ENCODE measurements at places on chromosomes 1 and 21.

DNA sequence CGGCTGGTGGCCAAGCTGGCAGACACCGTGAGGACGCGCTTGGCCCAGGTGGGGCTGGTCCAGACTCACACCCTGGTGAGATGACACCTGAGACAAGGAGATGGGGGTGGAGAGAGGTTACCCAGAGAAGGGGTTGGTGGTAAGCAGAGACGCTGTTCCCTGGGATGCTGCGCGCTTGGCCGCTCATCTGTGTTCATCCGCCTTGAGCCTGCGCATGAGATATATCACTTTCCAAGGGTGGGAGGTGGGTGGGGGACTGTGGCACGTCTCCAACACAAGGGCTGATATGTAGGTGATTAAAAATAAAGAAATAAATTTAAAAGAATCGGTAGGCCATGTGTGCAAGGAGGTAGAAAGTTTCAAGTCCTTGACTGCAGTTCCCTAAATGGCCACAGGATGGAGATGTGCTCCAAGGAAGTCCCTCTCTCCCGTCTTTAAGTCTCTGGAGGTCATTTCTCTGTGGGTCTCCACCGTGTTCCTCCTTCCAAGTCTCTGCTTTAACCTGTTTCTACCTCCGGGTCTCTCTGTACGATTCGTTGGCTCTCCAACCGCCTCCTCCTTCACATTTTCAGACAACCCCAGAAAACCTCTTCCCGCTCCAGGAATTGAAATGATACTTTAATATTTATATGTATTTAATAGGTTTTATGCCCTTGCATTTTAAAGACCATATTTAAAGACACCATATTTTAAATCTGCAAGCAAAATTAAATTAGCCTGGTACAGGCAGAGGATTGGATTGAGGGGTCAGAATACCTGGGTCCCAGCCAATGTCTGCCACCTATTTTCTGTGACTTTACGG, 4.5 kb downstream of the TTC24 start:
- DNase-seq = peak; percentile 60

GRCh38 chr1:147738739-147739476, 21.5 kb downstream of the GJA5 start:
- DNase-seq = no peak

DNA sequence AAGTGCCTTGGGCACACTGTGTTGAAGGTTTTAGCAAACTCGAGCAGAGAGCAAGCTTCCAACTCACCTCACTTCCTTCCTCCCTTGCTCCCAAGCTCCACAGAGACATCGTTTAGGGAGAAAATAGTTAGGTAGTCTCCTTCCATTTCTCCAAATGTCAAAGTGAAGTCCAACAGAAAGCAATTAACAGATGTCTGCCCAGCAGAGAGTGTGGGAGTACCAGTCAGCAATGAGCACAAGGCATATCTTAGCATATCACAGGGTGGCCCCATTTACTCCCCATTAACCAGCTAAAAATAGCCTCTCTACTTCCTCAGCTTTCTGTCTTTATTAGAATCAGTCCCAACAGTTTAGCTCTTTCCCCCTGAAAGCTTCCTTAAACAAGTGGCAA, 334.2 kb upstream of the CAMK1G start:
- no peak for DNase-seq

- DNase-seq = no peak
Measured at GRCh38 chr1:89743788-89744187, 77.0 kb upstream of the LRRC8D start.

- DNase-seq = no peak
Measured at GRCh38 chr1:93587354-93587753, 94.3 kb downstream of the BCAR3 start.

DNA sequence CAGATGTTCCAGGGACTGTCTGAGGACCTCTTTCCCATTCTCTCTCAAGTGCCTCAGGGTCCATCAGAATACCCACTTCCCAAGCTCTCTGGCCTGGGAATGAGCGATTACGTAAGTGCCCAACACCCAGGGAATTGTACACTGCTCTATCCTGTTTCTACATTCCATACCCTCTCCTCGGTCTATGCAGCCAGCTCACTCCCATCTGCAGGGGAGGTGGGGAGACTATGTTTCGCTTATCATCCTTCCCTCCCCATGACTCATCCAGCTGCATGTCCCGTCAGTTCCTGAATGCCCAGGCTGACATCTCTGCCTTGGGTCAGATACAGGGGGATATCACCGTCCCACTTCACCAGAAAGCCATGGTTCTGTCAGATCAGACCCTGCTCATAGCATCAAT, 34.5 kb upstream of the CD1D start:
- peak; percentile 13 for DNase-seq

DNA sequence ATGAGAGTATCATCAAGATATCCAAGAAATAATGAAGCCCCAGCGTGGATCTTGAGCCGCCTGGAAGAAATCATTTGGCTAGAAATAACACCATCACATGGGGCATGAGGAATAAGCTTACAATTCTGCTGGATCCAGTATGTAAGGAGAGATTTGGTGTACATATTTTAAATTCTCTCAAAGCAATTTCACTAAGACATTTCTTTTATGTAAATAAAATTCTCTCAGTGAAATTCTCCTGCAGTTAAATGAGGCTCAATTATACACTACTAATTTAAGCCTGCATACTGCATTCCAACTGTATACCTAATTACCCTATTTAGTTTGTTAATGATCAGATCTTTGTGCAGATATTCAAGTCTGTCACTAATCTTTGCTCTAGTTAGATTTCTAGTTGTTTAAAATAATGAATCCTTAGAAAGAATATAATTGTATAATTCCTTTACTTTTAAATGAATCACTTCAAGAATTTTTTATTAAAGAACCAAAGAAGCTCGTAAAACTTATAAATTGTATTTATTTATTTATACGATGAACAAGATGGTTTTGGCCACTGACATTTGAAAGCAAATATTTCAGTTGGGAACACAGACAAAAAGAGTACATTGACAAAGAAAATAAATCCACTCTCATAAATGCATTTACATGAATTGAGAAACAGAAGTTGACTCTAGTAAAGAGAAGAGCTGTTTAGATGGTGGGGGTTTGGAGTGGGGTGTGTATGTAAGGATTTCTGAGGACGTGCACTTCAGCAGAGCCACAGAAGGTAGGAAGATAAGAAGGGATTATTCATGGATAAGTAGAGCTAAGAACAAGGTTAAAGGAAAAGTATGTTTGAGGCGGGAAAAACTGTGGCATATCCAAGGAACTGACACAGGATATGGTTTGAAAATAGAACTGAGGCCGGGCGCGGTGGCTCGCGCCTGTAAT, 466.8 kb downstream of the DSCAM start:
- DNase-seq = no peak

- DNase-seq = no peak
Measured at GRCh38 chr21:45026826-45027225, 47.6 kb upstream of the ADARB1 start.

DNA sequence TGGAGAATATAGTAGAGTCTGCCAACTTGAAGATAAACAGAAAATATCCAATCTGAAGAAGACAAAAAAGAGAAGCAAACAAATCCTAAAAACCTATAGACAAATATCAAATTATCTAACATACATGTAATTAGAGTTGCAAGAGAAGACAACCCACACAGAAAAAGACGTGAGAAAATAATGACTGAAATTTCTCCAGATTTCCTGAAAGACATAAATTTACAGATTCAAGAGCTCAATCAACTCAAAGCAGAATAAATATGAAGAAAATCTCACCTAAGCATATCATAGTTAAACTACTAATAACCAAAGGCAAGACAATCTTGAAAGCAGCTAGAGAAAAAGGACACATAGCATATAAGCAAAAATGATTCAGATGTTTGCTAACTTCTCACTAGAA, 261.2 kb upstream of the NFIA start:
- no peak for DNase-seq

- no peak for DNase-seq
Measured at GRCh38 chr1:59143811-59144210, 153.1 kb upstream of the FGGY start.

- DNase-seq = peak; percentile 40
Measured at GRCh38 chr21:38948377-38949069, 142.8 kb downstream of the ETS2 start.

DNA sequence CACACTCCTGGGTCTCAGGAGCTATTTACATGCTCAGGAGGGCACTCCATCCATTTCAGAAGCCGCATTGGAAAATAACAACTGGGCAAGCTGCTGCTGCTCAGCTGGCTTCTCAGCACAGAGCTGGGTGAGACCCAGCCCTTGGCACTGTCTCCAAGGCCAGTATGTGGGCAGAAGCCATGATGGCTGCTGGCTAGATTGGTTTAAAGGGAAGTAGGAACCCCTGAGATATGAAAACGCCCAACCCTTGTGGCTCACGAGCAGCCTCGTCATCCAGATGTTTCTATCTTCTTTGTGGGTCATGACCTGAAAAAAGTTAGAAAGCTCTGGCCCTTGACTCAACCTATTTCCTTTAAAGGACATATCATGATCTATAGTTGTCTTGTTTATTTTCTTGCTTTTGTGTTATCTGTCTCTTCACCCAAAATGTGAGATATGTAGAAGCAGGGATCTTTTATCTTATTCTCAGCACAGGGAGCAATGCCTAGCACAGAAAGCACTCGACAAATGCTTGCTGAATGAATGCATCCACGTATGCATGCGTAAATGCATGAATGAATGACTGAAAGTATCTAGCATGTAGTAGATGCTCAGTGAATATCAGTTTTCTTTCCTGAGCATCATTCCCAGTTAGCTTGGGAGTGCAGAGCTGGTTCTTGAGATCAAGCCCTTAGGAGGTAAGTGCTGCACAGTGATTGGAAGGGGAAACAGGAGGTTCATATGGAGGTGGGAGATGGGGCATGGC, 11.6 kb downstream of the MYBPH start:
- DNase-seq = no peak

- DNase-seq = peak; percentile 38
Measured at GRCh38 chr1:53410100-53410541, 49.1 kb upstream of the DMRTB1 start.

DNA sequence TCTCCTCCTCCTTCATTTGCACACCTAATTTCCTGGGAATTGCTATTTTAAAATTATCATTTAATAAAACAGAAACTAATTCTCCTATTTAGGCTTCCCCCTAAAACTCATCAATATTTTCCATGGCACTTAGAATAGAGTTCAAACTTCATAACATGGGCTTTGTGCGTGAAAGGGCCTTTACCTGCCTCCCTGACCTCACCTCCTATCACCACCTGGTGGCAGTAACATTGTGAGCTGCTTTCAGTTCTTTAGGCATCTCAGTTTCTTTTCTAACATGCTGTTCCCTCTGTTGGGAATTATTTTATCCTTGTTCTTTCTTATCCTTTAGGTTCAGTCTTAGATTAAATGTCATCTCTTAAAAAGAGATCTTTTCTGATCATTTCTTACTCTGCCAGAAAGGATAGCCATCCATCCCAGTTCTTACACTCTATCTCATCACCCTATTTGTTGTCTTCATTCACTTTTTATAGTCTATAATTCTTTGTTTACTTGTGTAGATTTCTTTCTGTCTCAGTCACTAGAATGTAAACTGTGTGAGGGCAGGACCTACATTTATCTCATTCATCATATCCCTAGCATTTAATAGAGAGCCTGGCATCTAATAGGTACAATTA, 133.8 kb upstream of the KIAA1614 start:
- DNase-seq = no peak

GRCh38 chr1:208057056-208057455, 146.1 kb upstream of the CD34 start:
- DNase-seq = no peak

DNA sequence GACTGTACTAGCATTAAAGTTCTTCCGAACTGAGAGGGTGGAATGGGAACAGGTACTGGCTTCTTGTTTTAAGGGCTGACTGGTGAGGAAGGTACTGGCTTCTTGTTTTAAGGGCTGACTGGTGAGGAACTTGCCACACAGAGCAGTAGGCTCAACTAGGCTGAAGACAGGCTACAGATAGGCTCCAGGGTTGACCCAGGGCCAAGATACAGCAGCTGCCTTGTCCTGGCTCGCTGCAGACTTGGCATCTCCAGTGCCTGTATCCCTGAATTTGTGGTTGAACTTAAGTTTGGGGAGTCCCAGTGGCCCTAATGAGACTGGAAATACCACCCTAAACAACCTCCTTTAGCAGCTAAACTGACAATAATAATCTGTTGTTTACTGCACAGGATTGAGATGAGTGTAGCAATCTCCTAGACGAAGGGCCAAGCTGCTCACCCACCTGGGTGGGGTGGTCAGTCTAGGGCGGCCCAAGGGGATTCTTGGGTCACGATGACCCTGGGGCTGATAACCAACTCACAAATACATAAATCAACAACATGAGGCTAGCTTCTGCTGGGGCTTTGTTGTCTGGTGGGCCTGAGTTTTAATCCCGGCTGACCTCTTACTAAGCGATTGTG, 227.1 kb downstream of the DISC1 start:
- no peak for DNase-seq

DNA sequence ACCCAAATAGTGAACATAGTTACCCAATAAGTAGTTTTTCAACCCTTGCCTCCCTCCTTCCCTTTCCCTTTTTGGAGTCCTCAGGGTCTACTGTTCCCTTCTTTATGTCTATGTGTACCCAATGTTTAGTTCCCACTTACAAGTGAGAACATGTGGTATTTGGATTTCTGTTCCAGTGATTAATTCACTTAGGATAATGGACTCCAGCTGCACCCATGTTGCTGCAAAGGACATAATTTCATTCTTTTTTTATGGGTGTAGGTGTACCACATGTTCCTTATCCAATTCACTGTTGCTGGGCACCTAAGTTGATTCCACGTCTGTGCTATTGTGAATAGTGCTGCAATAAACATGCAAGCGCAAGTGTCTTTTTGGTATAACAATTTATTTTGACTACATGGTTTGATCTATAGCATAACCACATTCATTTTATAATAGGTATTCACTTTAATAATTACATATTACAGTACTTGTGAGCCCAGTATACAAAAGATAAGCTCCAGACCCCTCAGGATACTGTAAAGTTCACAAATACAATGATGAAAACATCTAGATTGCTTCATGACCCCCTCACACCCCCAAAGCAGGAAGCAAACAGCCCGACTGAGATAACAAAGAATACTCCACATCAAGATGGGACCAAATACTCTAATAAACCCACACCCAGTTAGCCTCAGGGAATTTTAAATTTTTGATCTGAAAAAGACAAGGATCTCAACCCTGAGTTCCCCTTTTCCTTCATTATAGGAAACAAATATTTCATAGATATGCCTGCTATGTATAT, 45.3 kb downstream of the PUM1 start:
- no peak for DNase-seq

GRCh38 chr1:117646007-117646811, 40.4 kb downstream of the TENT5C start:
- DNase-seq = no peak

GRCh38 chr1:115074839-115075534, 14.3 kb downstream of the TSPAN2 start:
- DNase-seq = peak; percentile 19

All from astrocyte (in vitro differentiated cells and primary cell).